ENCODE measurements at places on chromosomes 1 and 21.

GRCh38 chr1:58231204-58231603 lies 315.3 kb downstream of the OMA1 start:
- ATAC-seq = no peak

- no peak for ATAC-seq
These were observed 94.3 kb upstream of the IRF2BP2 start for GRCh38 chr1:234704106-234704887.

DNA sequence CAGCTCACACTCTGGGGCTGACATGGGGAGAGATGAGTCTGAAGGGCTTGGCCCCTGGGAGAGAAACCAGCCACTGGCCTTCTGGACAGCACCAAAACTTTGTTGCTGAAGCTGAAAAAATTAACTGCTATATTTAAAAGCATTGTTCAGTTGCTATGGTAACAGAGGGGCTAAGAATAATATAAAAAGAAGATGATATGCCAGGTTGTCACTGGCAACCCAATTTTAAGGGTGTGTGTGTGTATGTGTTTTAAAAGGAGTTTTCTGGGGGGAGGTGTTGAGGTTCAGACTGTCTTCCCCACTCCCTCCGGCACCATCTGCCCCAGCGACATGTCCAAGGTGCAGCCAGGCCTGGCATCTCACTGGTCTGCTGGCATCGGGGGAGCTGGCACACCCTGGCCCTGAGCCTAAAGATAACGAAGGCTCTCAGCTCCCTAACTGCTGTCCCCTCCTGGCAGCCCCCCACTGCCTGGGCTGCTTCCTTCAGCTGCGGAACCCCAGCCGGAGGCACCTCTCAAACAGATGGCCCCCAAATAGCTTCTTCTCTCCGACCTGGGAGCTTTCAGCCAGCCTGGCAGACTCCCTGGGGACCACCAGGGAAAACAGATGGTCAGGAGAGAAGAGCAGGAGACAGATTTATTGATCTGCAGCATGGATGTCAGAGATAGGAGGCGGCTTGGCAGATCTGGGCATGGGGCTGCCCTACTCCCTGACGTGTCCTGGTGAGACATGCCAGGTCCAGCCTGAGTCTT lies 203.9 kb downstream of the HIVEP3 start:
- no peak for ATAC-seq

GRCh38 chr1:149846042-149846441 lies 53.3 kb upstream of the BOLA1 start:
- ATAC-seq = no peak

DNA sequence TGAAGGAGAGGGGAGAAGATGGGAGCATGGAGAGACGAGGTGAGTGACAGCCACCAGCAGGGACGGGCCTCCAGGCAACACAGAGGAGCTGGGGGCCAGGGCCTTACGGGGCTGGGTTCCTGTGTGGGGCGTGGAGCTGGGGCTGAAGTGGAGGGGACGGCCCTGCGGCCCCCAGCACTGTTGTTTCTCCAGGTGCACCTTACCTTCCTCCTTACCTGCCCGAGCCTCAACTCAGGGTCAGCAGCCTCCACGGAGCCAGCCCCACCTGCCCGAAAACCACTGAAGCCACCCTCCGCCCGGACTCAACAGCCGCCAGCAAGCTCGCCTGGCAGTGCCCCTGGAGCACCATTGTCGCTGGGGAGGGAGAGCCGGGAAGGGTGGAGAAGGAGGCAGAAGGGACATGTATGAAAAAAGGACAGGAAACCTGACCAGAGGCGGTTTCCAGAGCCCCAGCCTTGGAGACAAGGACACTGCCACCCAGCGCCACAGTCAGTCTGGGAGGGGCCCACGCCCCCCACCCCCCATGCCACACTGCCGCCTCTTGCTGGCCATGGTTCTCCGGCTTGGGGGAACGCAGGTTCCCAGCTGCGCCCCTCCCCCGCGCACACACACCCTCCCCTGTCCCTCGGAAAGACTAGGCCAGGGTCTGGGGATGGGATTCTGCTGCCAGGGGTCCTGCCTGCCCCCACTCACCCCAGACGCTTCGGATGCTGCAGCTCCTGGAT lies 10.6 kb downstream of the PLA2G2F start:
- no peak for ATAC-seq

- no peak for ATAC-seq
These were observed 73.3 kb upstream of the WDR26 start for GRCh38 chr1:224507771-224508523.

- ATAC-seq = no peak
These were observed at the start of gene TFAP2E for GRCh38 chr1:35573198-35574124. Gene TFAP2E (plus strand): TSS chr1:35573314. CDS start chr1:35573578, 264 bp downstream.

- ATAC-seq = no peak
These were observed 184.6 kb downstream of the RHOU start for GRCh38 chr1:228919914-228920313.

GRCh38 chr1:33142483-33143064 lies 39.3 kb downstream of the TRIM62 start:
- ATAC-seq = no peak

- ATAC-seq = no peak
These were observed 120.4 kb upstream of the C1orf174 start for GRCh38 chr1:4020449-4020848.

DNA sequence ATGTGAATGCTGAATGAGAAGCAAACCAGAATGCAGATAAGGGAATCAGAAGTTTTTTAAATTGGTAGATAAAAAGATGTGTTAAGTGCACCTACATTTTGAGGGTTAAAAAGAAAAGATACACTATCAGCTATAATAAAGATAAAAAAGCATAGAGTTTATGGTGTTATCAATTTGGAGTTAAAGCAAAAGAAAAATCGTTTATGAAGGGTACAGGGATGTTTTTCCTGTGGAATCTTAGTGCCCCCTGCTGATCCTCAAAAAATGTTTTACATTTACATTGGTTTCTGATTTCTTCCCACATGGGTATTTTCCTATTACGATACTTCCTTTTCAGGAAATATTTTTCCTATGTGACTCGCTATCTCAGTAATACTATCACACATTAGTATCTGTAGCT lies 293.5 kb downstream of the MRPL39 start:
- no peak for ATAC-seq

DNA sequence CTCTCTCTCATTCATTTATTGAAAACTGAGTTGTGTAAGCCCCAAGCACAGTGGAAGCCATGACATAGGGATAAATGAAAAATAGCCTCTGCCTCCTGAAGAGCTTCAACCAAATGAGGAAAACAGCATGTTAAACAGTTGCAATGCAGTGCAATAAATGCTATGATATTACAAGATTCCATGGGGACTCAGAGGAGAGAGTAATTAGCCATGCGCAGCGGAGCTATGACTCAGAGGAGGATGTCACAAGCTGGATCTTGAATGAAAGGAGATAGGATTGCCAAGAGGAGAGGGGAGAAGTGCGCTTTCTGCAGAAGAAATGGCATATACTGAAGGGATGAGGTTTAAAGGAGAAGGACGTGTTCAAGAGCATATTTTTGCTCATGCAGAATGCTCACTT lies 231.3 kb upstream of the PLXNA2 start:
- ATAC-seq = no peak

- ATAC-seq = no peak
These were observed 30.8 kb downstream of the IGSF5 start for GRCh38 chr21:39775816-39776215.

DNA sequence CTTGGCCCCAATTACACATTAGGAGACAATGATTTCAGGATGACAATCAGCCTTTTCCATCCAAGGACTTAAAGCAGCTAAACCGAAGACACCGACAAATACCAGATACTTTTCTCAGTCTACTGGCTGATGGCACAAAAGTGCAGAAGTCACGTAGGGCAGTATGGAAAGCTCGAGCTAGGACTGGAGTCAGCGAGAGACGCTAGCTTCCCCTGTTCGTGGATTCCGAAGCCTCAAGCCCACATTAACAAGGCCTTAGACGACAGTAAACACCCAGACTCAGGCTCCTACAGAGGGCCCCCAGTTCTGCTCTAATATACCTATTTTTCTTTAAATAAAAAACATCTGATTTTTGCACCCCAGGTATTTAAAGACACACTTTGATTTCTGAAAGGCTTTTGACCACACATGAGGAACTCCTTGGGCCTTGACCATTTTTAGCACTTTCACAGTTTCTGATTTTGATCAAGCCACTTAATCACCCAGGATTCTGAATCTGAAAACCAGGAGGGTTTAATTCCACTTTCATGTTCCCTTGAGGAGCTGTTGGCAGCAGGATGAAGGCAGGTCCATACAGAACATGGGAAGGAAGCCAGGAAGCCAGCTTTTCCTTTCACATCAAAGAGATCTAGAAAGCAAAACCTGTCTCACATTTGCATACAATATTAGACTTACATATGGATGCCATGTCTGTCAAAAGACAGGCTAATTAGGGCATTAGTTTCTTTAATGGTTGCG lies 204.1 kb downstream of the GABPA start:
- no peak for ATAC-seq
